CD4-positive, alpha-beta T cell treated with Interleukin-15 for 4 hours (primary cell): ENCODE measurements at places on chromosomes 16 and 17.
A peak's percentile ranks its signal among the peaks of the same experiment; 100 is the strongest.

- no peak for DNase-seq
These were observed 10.0 kb upstream of the ATP2A3 start for GRCh38 chr17:3974138-3974687.

GRCh38 chr16:53509906-53510703 is 7.1 kb upstream of the AKTIP start:
- DNase-seq = peak; percentile 62

- DNase-seq = peak; percentile 79
These were observed at the start of the genes CHTF8 and UTP4 for GRCh38 chr16:69132424-69133252. Gene CHTF8 (minus strand): TSS chr16:69132588. CDS start chr16:69121458, 11,130 bp downstream. Gene UTP4 (plus strand): TSS chr16:69132649. CDS start chr16:69133460, 811 bp downstream.

GRCh38 chr16:16107839-16108238 is 115.5 kb downstream of the ABCC6 start:
- DNase-seq = no peak

GRCh38 chr17:50169121-50169764 is 3.4 kb downstream of the SGCA start:
- DNase-seq = peak; percentile 70

DNA sequence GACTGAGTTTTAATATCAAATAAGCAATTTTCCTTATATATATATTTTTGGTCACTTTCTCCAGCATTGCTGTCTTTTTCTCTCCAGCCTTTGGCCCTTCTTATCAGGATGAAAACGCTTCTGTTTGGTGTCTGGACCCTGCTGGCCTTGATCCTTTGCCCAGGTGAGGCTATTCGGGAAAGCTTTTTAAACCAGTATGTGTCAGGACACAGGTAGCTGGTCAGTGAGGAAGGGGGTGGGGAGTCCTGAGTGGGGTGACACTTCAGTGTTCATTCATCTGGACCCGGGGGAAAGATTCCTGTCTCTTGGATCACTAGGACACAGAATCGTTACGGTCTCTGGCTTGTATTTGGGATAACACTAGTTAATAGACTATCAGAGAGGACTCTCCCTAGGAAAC is 12.2 kb upstream of the SMARCD2 start:
- DNase-seq = no peak

GRCh38 chr16:76276745-76277438 is at the start of gene CNTNAP4:
Gene CNTNAP4 (plus strand): TSS chr16:76277401. CDS start chr16:76277663, 262 bp downstream.
- DNase-seq = no peak

DNA sequence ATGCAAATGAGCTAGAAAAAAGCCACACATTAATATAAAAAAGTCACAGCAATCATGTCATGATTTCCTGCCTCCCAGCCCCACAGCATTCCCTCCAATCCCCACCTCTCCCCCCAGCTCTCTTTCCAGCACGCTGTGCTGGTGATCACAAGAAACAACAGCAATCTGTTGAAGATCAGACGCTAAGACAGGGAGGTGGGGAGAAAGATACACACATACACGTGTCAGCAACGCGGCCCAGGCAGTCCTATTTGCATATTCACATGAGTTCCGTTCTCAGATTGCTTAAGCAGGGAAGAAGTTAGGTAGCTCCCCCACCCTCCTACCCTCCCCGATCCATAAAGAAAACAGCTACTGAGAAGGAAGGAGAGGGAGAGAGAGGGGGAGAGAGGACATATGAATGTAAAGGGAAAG is 405.5 kb upstream of the PSMD7 start:
- no peak for DNase-seq

DNA sequence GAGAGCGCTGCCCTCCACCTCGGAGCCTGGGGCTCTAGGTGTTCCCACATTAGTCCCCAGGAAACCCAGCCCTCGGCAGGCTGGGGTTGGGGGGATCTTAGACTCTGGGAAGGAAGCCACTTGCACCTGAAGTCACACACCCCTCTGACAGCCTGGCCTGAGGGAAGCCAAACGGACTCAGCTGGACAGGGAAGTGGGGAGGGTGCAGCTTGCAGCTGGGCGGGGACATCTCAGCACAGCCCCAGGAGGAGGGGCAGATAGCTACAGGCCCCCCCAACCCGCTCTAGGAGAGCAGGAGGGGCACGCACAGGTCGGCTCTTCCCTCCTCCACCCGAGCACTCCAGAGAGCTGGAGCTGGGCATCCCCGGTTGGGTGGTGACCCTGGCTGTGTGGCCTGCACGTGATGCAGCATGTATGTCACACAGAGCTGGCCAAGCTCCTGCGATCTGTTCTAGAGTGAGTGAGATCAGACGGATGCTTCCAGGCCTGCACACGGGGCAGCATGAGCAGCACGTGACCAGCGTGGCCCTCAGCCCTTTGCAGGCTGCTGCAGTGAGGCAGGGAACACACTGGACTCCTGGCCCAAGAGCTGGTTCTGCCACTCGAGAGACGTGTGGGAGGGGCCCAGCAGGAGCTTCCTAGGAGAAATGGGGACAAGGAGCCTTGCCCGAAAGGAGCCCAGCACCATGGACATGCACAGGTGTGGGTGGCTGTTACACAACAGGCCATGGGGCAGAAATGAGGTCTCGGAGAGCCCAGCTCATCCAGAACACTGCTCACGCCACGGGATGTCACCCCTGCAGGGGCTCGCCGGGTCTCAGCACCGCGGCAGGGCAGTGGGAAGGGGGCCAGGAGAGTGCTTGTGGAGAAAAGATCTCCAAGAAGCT is 15.4 kb downstream of the KIFC3 start:
- DNase-seq = no peak

GRCh38 chr16:2039274-2040031 is 8.2 kb downstream of the NTHL1 start:
- no peak for DNase-seq

DNA sequence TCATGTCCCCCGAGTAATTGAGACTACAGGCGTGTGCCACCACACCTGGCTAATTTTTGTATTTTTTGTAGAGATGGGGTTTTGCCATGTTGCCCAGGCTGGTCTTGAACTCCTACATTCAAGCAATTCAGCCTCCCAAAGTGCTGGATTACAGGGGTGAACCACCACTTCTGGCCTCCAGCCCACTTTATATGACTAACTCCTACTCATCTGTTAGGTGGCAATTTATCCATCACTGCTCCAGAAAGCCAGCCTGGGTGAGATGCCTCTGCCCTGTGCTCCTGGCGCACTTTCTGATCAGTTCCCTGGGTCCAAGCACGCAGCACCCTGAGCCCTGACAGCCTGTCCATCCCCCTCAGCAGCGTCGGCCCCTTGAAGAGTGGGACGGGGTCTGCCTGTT is 29.4 kb downstream of the ADAM11 start:
- DNase-seq = no peak
